ENCODE measurements at places on chromosomes 12 and 14. TPM values are rescaled to one million over a fixed set of nuclear protein-coding genes. Genes with fewer than 3 reads are reported as not detected.

The PZP gene
- total RNA-seq: not detected

The ADAMTS20 gene
- total RNA-seq: not detected

- no peaks in the 10 kb centered on the region for H3K36me3 ChIP-seq
- no peak overlapping the region for H3K27ac ChIP-seq
- H3K4me3 ChIP-seq: no peak overlapping the region
- no peak for DNase-seq
- H3K4me1 ChIP-seq: peaks cover 3% of the 10 kb centered on the region
Observed at GRCh38 chr12:12081836-12082497, 11.2 kb downstream of the BCL2L14 start.

GRCh38 chr14:95034788-95035187 is 122.5 kb downstream of the DICER1 start:
- H3K4me1 ChIP-seq: no peaks in the 10 kb centered on the region
- no peaks in the 10 kb centered on the region for H3K36me3 ChIP-seq
- no peak for DNase-seq
- H3K27me3 ChIP-seq: peaks cover 7% of the 10 kb centered on the region

GRCh38 chr12:2417481-2418160 is 364.8 kb downstream of the CACNA1C start:
- no peaks in the 10 kb centered on the region for H3K4me1 ChIP-seq
- no peak overlapping the region for H3K27ac ChIP-seq
- no peak overlapping the region for H3K4me3 ChIP-seq
- no peaks in the 10 kb centered on the region for H3K27me3 ChIP-seq

DNA sequence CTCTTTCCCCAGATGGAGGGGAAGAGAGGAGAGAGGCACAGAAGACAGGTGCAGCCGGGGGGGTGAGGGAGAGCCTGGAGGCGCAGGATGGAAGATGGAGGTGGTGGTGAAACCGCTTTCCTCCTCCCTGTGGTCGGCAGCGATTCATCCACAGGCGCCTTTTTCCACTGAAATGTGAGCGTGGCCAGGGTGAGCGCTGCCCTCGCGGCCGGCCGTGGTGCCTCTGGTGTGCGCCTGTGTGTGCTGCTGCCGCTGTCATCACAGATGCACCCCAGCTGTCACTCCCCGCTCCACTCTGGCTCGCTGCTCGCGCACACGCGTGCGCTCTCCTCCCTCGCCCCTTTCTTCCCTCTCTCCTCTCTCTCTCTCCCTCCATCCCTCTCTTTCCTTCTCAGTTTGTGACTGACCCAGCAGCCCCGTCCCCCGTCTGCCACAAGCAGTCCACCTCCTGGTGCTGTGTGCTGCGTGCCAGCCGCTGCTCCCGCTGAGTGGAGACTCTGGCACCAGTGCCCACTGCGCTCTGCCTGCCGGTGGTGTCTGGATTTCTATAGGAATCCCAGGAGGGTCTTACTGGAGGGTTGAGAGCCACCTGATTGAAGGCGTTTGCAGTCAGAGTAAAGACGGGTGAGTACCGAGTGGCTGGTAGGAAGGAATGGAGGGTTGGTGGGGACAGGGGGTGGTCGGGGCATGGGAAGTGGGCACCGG is at the start of gene LRTM2:
LRTM2 (plus strand) TSS at position 375 of the 705 bp plus-strand sequence. CDS start 7,584 bp downstream, outside the sequence.
- no peak within 1 kb of the TSS for H3K27ac ChIP-seq
- no peak within 1 kb of the TSS for H3K4me3 ChIP-seq
- no peak for DNase-seq
- peaks cover 2% of the 10 kb centered on the region for H3K4me1 ChIP-seq
- H3K27me3 ChIP-seq: peaks cover 25% of the 10 kb centered on the region

DNA sequence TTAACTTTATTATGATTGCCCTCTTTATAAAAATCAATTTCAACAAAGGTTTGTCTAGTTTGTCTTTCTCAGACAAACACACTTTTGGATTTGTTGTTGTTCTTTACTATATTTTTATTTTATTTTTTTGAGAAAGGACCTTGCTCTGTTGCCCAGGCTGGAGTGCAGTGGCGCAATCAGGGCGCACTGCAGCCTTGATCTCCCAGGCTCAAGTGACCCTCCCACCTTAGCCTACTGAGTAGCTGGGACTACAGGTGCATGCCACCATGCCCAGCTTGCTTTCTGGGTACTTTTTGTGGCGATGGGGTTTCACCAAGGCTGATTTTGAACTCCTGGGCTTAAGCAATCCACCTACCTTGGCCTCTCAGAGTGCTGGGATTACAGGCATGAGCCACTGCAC is 64.4 kb upstream of the CFL2 start:
- DNase-seq: no peak

DNA sequence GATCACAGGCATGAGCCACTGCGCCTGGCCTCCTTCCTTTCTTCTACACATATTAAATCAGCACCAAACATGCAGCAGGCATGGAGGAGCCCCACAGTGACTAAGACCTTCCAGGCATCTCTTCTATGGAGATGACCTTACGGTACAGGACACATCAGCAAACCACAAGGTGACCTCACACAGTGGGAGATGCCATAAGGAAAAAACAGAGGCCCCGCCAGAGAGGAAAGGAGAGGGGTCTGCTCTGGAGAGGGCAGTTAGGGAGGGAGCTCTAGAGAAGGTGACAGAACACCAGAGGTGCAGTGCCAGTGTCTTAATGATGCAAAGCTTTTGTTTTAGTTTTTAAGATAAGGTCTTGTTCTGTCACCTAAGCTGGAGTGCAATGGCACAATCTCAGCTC is 81.1 kb upstream of the ESRRB start:
- H3K36me3 ChIP-seq: no peaks in the 10 kb centered on the region
- no peaks in the 10 kb centered on the region for H3K27me3 ChIP-seq
- no peaks in the 10 kb centered on the region for H3K4me1 ChIP-seq

- no peaks in the 10 kb centered on the region for H3K27me3 ChIP-seq
- H3K36me3 ChIP-seq: peaks cover 10% of the 10 kb centered on the region
- H3K27ac ChIP-seq: no peak overlapping the region
- DNase-seq: no peak
- H3K4me3 ChIP-seq: no peak overlapping the region
- H3K4me1 ChIP-seq: peaks cover 5% of the 10 kb centered on the region
Observed at GRCh38 chr12:42213023-42213422, 25.0 kb downstream of the YAF2 start.

GRCh38 chr12:99767809-99768208 is 120.3 kb downstream of the GARIN6 start:
- H3K4me3 ChIP-seq: no peak overlapping the region
- H3K36me3 ChIP-seq: no peaks in the 10 kb centered on the region
- DNase-seq: no peak

DNA sequence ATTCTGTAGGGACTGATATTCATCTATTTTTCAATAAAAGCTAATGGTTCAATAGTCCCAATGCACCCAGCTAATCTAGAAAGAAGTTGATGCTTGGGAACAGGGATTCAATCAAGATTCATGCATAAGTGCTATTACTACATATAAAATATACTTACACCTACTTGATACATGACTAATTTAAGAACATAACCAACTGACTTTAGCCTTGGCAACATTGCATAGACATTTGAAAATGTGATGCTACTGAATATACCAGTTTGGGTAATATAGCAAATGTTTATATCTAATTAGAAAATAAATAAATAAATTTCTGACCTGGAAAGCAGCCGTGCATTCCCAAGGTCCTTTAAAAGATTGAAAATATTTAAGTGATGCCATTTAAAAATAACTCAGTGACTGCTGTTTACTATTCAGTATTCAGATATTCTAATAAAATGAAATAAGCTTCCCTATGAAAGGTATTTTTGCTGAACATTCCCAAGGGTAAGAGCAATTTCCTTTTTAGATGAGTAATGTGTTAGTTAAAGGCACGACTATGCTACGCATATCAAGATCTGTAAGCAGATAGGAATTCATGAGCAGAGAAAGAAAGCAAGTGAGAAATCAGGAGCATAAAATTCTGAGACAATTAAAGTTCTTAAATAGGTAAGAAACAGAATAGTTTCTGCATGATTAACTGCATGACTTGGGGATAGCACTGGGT is 160.6 kb upstream of the SYT1 start:
- H3K27ac ChIP-seq: no peak overlapping the region
- no peaks in the 10 kb centered on the region for H3K4me1 ChIP-seq
- H3K27me3 ChIP-seq: no peaks in the 10 kb centered on the region
- no peak overlapping the region for H3K4me3 ChIP-seq
